NCI-H460 (cell line): ENCODE measurements at places on chromosomes 6 and 20.

DNA sequence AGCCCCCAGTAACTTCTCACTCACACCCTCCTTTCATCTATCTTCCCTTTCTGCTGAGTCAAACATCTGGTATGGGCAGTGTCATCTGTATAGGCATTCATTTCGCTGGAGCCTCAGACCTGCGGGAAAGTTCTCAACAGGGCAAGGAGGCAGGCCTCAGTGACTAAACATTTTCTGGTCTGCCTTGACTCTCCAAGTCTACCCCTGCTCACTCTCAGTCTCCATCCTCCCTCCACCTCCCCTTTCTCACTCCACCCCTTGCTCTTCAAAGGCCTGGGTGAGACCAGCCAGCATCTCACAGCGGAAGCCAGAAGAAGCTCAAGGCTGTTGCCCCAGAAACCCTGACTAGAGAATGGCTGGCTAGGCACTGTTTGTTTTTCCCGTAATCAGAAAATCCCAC lies 105.0 kb upstream of the BEND6 start:
- DNase-seq = no peak

DNA sequence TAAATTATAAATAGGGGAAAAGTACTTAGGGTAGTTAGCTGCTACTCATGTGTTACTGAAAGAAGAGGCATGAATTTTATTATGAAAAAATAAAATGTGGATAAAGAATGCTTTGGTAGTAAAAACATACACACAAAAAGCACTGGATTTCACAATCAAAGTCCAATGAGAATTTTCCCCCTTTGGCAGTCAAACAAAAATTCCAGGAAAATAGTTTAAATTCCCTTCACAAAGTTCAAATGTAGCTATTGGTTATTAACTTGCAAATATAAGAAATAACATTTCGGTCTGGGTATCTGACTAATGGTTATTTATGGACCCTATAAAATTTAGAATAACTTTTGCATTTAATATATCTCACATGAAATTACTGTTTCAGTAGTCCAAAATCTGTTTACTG lies 210.4 kb downstream of the FOXC1 start:
- no peak for DNase-seq

- no peak for DNase-seq
Observed at GRCh38 chr6:10258341-10258740, 156.5 kb downstream of the TFAP2A start.

DNA sequence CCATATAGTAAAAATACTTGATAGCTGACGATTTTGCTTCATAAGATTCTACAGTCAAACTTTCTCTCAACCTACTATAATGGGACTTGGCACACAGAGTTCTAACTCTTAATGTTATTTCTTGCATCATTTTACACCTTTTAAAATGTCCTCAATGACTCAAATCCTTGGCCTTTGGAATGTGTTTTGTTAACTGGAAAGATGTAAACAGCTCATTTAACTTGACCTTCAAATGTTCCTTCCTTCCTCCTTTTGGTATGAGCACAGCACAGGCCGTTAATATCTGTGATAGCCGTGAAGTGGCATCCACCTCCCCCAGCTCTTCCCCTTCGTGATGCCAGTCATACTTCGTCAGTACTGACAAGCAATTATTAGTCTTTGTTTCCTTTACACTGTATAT lies 972.0 kb upstream of the CITED2 start:
- peak; percentile 93 for DNase-seq

- no peak for DNase-seq
Observed at GRCh38 chr6:32108094-32108627, 977 bp downstream of the TNXB start.

DNA sequence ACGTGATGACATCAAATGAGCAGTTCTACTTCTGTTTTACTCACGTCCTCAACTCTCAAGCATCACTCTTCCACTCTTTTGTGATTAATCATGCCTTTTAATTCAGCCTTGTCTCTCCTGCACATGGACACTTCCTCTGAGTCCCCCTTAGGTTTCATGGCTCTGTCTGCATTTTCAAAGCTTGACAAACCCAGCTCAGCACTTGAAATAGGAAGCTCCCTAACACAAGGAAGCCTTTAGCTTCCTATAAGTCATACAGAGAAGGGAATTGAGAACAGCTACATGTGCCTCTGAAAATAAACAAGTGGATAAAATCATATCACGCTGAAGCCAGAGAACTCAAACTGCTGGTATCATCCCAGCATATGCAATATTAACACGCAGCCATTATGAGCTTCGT lies 21.2 kb downstream of the KIF16B start:
- DNase-seq = no peak

GRCh38 chr6:85676086-85676729 lies 33.5 kb upstream of the SYNCRIP start:
- no peak for DNase-seq

- DNase-seq = no peak
Observed at GRCh38 chr20:43006651-43007375, 182.9 kb downstream of the PTPRT start.

DNA sequence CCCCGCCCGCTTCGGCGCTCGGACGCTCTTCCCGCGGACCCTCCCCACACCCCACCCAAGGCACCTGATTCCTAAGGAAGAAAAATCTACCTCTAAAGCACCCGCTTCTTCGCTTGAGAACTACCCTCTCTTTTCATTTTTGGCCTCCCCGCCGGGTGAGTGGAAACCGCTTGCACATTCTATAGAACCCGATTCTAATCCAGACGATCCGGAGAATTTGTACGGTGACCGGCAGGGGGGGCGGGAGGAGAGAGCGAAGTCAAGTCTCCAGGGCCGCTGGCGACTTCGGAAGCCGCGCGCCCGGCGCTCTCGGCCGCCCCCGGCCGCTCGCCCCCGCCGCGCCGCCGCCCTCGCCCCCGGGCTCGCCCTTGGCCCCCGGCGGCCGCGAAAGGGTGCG lies at the start of gene RBM24:
TSS of gene RBM24 (plus strand) at position 262 of the 397 bp plus-strand sequence. CDS start 221 bp downstream, outside the sequence.
- DNase-seq = peak; percentile 67

GRCh38 chr6:13486679-13487121 lies 700 bp downstream of the GFOD1 start:
- DNase-seq = peak; percentile 25

GRCh38 chr20:33337531-33338165 lies 54.6 kb downstream of the BPIFB1 start:
- DNase-seq = no peak

GRCh38 chr6:64914124-64914523 lies 792.9 kb downstream of the EYS start:
- no peak for DNase-seq

GRCh38 chr6:152117156-152118133 lies 310.0 kb downstream of the ESR1 start:
- DNase-seq = no peak

DNA sequence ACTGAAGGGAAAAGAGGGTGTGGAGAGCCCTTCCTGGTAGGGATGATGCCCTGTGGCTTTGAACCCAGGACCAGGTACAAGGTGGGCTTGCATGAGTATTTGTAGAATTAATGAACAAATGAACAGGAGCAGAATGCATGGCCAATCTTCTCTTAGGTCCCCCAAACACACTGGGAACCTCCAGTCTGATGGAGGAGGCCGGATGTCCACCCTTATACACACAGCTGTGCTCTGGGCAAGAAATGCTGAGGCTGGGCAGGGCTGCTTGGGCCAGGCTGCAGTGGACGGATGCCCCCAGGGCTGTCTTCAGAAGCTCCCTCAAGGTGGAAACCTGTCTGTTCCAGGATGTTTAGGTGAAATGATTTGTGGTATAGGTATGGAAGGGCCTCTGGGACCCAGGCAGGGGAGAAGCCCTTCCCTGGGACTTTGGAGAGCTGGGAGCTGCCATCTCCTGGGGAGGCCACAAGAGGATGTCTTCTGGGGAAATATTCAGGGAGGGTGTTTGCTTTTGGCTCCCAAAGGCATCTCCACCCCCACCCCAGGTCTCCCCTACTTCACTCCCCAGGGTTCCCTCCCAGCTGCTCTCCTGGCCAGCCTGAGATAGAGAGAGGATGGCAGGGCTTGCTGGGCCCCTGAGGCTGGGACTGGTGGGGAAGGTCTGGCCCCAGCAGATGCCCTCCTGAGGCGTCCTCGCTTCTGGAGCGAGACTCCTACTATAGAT lies 23.3 kb downstream of the VEGFA start:
- no peak for DNase-seq

DNA sequence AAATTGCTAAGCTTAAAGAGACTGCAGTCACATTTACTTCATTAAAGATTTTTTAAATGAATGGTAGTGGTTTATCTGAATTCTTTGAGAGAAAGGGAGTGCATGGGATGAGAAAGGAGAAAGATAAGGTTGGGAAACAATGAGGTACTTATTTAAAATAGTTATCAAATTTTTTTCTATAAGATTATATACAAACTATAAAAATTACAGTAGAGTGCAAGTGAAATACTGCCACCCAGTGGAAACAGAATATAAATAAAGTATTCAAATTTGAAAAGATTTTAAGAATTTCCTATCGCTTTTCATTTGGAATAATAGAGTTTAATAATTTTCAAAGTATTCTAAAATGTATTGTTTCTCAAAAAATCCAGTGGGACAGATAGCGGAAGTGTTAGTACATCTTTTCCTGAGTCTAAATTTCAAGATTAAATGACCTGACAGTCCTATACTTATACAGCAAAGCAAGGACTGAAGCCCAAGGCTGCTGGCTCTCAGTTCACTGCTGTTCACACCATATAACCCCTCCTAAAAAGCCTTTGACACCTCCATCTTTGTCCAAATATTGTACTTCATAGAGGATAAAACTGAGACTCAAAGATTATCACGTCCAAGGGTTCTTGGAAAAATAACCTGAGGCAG lies 31.1 kb downstream of the EPM2A start:
- no peak for DNase-seq

GRCh38 chr6:776951-777350 lies 84.0 kb upstream of the EXOC2 start:
- no peak for DNase-seq

DNA sequence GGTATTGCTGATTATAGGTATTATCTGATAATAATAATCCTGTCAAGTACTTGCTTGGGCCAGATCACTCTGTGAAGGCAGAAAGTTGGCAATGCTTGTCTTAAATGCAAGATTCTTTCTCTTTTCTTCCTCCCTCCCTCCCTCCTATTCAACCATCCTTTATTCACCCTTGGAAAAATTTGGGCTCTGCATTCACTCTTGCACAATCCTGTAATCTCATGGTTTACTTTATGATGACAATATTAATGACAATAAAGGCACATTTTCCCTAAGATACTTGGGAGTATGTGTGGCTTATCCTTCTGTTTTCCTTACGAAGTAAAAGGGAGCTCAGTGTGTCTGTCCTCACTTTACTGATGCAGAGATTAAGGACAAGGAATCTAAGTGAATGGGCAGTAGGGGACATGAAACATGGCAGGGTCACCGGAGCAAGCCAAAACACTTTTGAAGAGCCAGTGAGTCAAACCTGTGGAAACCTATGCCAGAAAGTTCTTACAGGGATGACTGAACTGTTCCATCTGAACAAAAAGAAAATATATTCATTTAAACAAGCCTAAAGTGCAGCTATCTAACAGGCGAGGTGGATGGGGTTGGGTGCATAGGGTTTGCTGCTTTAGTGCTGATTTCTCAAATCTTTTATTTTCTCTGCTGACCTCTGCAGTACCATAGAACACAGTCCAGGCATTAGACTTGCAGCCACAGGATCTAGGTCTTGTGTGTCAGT lies 14.6 kb upstream of the RIPOR2 start:
- DNase-seq = no peak

- no peak for DNase-seq
Observed at GRCh38 chr6:12279322-12280091, 10.7 kb upstream of the EDN1 start.

GRCh38 chr6:45668705-45669104 lies 291.0 kb upstream of the SUPT3H start:
- DNase-seq = no peak
